Thoracic aorta endothelial cell (primary cell): ENCODE measurements at places on chromosomes 16 and 17. TPM values are rescaled to one million over a fixed set of nuclear protein-coding genes. Genes with fewer than 3 reads are reported as not detected.

SEC14L1 gene
- 457 and 534 TPM in 2 replicates for total RNA-seq

TAC4 gene
- not detected in 2 replicates for total RNA-seq

PLEKHM1 gene
- total RNA-seq: 24.9 and 35.0 TPM in 2 replicates

SLC13A2 gene
- not detected in 2 replicates for total RNA-seq

STX1B gene
- total RNA-seq: 0.27 and 0.36 TPM in 2 replicates

ZFP90 gene
- 21.9 and 32.2 TPM in 2 replicates for total RNA-seq

WSCD1 gene
- 49.9 and 53.8 TPM in 2 replicates for total RNA-seq

TRIM47 gene
- 21.5 and 38.1 TPM in 2 replicates for total RNA-seq

MPP3 gene
- 13.2 and 13.9 TPM in 2 replicates for total RNA-seq

SDR42E2 gene
- total RNA-seq: 0.07 and 0.13 TPM in 2 replicates

ASGR1 gene
- 5.8 and 9.7 TPM in 2 replicates for total RNA-seq

CDRT15 gene
- total RNA-seq: not detected in 2 replicates

HS3ST3A1 gene
- 0.29 TPM in 1 of 2 replicates, not detected in the other for total RNA-seq

PRSS22 gene
- not detected in 2 replicates for total RNA-seq

PIPOX gene
- 1.8 and 3.1 TPM in 2 replicates for total RNA-seq

CDYL2 gene
- total RNA-seq: 44.0 and 47.1 TPM in 2 replicates

SMURF2 gene
- 330 and 331 TPM in 2 replicates for total RNA-seq

CD300LB gene
- total RNA-seq: not detected in 2 replicates

INCA1 gene
- 0.22 and 0.27 TPM in 2 replicates for total RNA-seq

TBC1D3C gene
- 0.13 TPM in 1 of 2 replicates, not detected in the other for total RNA-seq

ANKRD11 gene
- total RNA-seq: 105 and 128 TPM in 2 replicates

CA7 gene
- total RNA-seq: not detected in 2 replicates

TOX3 gene
- 0.27 TPM in 1 of 2 replicates, not detected in the other for total RNA-seq
